Non-pigmented ciliary epithelial cell (primary cell): ENCODE measurements at places on chromosomes 3 and 15.

GRCh38 chr3:55662683-55663082 is 175.6 kb upstream of the WNT5A start:
- peak; percentile 44 for DNase-seq

DNA sequence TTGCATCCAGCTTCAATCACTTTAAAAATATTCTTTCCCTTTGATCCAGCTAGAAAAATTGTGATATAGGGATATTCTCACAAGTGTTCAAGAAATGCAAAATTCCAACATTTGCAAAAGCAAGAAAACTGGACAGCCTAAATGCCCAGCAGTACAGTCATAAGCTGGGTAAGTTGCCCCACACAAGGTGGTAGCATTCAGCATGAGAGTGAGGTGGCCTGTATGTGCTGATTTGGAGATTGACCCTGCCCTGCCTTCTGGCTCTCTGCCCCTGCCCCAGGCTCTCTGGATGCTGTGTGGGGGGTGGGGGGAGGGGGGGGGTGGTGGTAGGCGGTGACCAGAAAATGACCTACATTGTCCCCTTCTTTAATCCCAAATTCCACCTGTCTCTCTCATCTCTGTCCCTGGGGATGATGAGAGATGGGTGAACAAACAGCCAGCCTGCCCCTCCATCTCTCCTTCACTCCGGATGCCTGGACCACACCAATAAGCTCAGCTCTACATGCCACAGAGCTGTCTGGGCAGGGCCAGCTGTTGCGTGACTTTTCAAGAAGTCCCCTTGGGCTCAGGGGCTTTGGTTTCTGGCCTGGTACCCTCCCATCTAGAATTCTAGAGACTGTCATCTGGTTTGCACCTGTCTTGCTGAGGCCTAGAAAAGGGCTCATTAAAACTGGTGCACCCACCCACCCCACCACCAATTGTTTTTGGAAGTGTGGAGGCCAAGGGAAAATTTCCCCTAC is 42.2 kb downstream of the SLC28A1 start:
- no peak for DNase-seq

- DNase-seq, result no peak
Measured at GRCh38 chr15:92586966-92587365, 68.6 kb downstream of the FAM174B start.

DNA sequence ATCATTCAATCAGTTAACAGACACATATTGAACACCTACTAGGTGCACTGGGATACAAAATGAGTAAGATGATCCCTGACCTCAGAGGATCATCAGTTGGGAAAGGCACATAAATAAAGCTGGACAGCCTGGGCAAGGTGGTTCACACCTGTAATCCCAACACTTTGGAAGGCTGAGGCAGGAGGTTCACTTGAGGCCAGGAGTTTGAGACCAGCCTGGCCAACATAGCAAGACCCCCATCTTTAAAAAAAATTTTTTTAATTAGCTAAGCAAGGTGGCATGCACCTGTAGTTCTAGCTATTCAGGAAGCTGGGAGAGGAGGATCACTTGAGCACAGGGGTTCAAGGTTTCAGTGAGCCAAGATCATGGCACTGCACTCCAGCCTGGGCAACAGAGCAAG is 3.7 kb upstream of the KLHL24 start:
- no peak for DNase-seq

GRCh38 chr15:96766366-96766765 is 435.9 kb downstream of the NR2F2 start:
- no peak for DNase-seq
